ENCODE measurements at places on chromosomes 5 and 9.

GRCh38 chr5:10572451-10572850 is 8.6 kb downstream of the ANKRD33B start:
- DNase-seq: no peak

DNA sequence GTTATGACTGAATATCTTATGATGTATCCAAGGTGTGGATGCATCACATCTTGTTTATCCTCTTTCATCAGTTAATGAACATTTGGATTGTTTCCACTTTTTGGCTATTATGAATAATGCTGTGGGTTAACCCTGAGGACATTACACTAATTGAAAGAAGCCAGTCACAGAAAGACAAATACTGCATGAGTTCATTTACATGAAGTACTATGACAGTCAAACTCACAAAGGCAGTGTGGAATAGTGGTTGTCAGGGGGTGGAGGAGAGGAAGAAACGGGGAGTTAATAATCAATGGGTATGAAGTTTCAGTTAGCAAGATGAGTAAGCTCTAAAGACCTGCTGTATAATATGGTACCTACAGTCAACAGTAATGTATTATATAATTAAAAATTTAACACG is 409.4 kb upstream of the CTNND2 start:
- DNase-seq: no peak

- no peak for DNase-seq
Measured at GRCh38 chr5:15798006-15798405, 298.0 kb downstream of the FBXL7 start.

DNA sequence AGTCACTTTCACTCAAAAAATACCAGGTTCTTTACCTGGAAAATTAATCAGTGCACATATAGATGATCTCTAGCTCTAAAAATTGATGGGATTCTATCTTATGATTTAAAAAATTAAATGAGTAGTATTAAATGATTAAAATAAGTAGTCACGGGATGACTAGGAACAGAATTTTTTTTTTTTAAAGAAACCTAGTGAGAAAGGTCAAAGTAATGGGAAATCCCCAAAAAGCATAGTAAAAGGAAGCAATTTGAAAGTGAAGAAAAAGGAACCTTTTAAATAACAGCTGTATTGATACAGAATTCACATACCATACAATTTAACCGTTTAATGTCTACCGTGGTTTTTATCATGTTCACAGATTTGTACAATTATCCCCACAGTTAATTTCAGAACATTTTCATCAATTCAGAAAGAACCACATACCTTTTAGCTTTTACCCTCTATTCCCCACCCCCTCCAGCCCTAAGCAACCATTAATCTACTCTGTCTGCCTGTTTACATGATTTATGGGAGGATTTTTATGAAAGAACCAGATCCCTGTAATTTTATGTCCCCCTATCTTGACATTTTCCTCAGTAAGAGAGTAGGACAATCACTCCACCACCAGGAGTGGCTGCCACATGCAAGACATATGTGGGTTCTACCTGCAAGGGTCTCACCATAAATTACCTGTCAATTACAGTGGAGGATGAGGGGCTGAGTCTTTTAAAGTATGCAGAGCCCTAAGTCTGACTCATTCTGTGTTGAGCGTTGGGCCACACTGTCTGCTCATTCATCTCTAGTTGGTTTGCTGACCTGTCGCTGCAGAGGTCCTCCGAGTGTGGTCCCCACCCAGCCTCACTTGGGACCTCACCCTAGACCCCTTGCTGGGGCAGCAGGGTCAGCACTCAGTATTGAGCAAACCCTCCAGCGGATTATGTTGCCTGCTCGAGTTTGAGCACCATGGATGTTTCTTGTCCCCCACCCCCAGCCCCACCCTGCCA is 16.0 kb downstream of the ANKRD33B start:
- no peak for DNase-seq

GRCh38 chr9:95793924-95794828 is 81.3 kb upstream of the ERCC6L2 start:
- DNase-seq: no peak

GRCh38 chr5:178542455-178542854 is 47.7 kb downstream of the COL23A1 start:
- no peak for DNase-seq

- no peak for DNase-seq
Measured at GRCh38 chr9:84285381-84285780, 55.2 kb downstream of the SLC28A3 start.

- no peak for DNase-seq
Measured at GRCh38 chr9:73050065-73050816, 97.4 kb upstream of the ALDH1A1 start.

GRCh38 chr9:131773911-131774379 is 34.1 kb upstream of the RAPGEF1 start:
- no peak for DNase-seq

DNA sequence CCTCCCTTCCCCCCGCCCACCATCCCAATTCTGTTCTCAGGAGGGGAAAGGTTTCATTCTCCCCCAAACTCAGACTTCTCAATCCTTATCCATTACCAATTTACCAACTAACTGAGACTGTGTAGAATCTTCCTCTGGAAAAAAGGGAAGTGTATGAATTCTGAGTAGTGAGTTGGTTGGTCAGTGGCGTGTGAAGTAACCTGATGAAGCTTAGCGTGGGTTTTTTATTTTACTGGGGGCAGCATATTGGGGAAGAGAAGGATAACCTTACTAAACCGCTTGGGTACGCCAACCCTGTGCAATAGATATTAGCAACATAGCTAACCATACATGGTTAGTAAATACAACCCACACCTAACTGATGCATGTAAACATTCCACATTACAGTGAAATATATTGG is 1.1 kb upstream of the DNAJC21 start:
- DNase-seq: no peak

GRCh38 chr9:70257991-70258691 is 637 bp upstream of the SMC5 start:
- no peak for DNase-seq

DNA sequence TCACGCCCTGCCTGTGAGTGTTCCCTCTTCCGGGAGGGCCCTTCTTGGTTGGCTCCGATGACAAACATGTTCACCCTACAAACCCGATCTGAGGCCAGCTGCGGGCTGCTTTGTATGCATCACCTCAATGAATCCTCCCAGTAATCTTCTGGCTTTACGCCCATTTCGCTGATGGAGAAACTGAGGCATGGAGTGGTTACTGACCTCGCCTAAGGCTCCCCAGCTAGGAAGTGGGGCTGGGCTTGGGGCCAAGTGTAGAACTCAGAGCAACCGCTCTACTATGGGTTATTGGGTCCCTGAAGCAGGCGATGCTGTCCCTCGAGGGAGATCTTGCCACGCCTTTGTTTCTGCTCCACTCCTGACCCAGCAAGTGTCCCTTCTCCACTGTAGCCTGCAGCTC is 38.2 kb upstream of the RPL26L1 start:
- no peak for DNase-seq

DNA sequence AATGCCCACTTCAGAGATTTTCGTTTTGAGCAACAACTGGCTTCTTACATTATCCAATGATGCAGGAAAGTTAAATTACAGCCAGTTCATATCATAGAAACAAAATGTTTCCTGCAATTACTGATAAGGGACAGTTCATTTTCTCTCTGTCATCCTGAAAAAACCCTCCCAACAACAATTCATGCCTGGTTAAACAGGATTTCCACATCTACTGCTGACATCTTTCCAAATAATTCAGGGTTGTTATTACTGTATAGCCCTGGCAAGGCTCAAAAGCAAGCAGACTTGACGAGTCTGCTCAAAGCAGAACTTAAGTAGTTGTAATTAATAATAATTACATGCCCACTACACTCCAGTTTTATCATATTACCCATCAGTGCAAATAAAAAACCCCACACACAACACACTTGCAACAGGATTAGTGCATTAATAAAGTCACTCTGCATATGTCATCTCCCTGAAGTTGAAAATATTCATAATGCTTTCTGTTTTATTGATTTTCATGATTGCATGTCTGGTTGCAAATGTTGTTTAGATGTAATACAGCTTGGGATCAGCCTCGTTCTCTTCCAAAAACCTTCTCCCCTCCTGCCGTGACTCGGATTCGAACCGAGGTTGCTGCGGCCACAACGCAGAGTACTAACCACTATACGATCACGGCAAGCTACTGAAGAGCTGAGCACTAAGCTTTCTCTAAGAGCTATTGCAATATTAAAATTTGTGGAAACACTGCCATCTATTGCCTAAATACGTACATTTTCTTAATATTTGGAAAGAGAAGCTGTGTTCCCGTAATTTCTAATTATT is 119.6 kb upstream of the NFIB start:
- DNase-seq: no peak

DNA sequence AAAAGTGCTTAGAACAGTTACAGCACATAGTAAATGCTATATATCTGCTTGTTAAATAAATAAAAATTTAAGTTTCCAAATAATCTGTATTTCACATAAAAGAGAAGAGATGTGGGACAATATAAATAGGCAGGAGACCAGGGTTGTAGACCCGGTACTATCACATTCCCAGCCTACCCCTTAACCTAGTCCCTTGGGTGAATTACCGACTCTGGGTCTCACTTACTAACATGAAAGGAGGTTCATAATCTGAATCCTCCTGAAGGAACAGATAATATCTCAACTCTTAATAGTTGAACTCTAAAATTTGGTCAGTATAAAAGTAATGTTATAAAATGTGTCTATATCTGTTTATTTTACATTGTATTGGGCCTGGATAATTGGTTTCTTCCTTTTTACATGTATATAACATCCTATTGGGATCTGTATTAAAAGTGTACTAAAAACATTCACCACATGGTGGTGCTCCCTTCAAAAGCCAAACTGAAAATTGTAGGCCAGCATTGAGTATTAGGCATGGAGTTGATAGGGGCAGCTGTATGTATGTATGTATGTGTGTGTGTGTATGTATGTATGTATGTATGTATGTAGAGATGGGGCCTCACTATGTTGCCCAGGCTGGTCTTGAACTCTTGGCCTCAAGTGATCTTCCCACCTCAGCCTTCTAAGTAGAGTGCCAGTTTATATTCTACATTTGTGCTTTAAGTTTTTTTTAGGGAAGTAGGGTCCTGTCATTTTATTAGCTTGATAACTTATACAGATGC is 64.2 kb upstream of the ABL1 start:
- no peak for DNase-seq

DNA sequence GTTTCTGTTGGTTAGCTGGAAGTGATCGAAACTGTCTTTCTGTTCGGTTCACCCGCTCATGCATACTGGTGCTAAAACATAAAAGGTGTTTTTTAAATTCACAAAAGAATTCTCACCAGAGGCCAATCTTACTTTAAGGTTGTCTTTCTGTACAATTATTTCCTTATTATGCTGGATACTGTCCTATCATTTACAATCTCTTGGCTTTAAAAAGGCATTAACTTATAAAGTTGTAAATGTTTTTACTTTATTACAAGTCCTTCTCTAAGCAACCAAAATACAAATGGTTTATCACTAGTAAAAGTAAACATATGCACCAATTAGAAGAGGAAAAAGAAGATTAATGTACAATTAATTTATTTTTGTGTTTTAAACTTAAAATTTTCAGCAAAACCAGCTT is 10.7 kb downstream of the CARNMT1 start:
- DNase-seq: no peak

DNA sequence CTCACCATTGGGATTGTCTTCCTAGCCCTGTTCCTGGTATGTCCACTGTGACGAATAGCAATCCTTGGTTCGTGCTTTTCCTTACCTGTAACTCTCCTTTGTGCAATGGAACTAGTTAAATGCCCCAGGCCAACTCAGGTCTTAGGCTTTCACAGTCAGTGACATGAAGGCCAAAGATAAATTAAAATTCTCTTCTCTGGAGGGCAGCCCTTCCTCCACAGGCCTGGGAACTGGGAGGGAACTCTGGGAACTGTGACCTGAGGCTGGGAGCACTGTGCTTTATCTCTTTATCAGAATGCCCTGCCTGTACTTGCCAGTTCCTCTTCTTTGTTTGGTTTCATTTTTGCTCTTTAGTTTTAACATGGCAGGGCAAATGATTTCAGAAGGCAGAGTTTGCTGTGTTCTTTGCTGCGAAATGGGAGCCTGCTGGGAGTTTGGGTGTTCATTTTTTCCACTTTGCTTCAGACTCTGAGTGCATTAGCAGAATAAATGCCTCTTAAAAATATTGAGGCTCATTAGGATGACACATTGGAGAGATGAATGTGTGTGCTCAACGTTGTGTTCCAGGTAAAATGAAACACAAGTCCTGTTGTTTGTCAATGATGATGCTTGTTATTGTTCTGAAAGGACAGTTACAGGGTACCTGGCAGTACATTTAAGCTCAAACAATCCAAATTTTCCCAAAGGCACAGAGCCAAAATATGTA is 118.1 kb downstream of the NUDT12 start:
- DNase-seq: no peak

DNA sequence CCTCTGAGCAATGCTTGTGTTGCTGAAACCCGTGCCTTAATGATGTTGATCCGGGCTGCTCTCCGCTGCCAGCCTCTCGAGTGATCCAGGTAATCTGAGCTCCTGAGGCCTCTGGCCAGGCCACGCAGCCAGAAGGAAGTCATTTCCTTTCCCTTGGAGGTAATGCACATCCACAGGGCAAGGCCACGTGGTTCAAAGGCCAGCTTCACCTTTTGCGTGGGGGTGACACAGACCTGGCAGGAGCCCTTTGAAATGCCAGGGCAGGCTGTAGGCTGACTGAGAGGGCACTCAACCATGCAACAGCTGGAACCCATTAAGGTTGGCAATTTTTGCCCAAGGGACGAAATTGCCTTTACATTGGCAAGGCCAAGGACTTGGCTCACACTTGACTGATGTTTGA is 80.4 kb downstream of the LIX1 start:
- no peak for DNase-seq

DNA sequence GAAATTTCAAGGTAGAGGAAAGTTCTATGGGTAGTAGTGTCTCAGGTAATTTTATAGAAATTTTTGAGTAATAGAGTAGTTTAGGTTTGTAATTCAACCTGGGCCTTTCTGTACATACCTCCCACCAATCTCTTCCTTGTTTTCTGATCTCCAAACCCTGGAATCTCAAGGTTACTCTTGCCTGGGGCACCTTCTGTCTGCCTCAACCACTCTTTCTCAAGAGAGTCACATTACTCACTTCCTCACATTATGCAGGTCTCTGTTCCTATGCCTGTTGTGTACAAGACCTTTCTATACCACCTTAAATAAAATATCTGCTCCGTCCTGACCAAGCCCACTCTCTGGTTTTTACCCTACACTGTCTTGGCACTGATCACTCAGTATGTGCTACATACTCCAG is 412.6 kb upstream of the CTNND2 start:
- no peak for DNase-seq

GRCh38 chr5:139062910-139063663 is 135.1 kb downstream of the SIL1 start:
- no peak for DNase-seq

DNA sequence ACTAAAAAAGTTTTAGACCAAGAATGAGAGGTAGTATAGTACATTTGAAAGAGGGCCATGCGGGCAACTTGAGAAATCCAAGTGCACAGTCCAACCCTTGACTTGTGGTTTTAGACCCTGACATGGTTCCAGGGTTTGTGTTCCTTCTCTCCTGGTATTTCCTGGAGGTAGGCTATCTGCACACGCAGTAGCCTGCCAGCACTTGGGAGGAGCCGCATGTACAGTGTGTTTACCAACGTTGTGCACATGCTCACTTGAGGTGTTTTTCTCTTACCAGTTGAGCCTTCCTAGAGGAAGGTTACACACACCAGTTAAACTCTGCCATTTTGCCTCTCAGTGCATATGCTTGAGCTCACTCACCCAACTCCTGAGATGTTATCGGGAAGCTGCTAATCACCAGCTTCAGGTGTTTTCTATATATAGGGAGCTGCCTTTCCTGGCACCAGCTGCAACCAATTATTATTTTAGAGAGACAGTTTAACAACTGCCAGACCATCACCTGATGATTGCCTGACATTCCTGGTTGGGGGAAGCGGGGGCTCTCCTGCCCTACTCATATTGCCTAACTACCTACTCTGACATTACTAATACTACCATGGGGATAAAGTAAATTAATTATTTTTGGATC is 593.4 kb upstream of the TUSC1 start:
- DNase-seq: no peak
